Activated CD4-positive, alpha-beta T cell treated with anti-CD3 and anti-CD28 coated beads for 4 hours (primary cell): ENCODE measurements at places on chromosomes 3 and 15.

GRCh38 chr15:92818651-92819277 lies 81.4 kb upstream of the CHD2 start:
- no peak for DNase-seq

- no peak for DNase-seq
Observed at GRCh38 chr3:33749546-33750210, 31.6 kb upstream of the CLASP2 start.

DNA sequence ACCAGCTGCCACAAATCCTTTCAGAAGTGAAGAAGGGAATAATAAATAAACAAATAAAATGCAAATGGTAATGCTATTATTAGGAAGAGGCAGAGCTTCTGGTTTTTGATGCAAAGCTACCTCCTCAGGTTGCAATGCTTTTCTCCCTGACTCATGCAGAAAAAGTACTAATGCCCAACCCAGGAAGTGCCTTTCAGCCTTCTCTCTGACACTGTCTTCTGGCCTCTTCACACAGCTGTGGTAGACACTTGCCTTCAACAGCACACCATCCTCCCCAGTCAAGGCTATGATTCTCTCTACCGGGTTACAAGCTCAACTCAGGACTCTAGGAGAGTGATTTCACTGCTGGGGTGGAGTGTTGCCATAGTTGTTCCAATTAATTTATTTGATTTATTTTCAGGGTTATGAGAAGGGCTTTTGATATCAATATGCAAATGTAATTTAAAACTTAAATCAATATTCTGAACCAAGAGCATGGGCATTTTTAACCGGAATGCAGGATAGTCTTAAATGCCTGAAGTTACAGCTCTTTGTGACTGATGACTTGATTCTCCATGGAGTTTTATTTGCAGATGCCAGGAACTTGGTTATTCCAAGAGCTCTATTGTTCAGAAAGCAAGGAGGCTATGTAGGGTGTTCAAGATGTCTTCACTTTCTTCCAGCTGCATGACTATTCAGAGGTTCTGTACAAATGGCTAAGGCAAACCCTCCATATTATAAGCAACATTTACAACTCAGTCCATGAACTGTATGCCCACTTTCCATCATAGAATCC lies 27.1 kb upstream of the GALNT15 start:
- no peak for DNase-seq

- DNase-seq: no peak
Observed at GRCh38 chr15:81160312-81161159, 26.5 kb downstream of the CFAP161 start.

GRCh38 chr15:77025941-77026411 lies 31.1 kb downstream of the PSTPIP1 start:
- no peak for DNase-seq

DNA sequence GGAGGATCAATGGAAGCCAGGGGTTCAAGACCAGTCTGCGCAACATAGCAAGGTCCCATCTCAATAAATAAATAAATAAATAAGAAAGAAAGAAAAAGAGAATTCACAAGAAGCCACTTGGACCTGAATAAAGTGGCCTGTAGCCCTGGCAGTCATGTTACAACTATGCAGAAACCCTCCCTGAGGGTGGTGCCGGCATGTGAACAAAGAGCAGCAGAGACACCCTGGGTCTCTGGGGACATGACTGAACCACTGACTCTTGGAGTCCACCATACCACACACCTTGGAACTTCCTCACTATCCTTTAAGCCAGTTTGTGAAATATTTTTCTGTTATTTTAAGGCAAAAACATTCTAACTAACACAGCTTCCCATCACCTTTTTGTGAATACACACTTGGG lies 93.0 kb downstream of the MEIS2 start:
- DNase-seq: no peak

DNA sequence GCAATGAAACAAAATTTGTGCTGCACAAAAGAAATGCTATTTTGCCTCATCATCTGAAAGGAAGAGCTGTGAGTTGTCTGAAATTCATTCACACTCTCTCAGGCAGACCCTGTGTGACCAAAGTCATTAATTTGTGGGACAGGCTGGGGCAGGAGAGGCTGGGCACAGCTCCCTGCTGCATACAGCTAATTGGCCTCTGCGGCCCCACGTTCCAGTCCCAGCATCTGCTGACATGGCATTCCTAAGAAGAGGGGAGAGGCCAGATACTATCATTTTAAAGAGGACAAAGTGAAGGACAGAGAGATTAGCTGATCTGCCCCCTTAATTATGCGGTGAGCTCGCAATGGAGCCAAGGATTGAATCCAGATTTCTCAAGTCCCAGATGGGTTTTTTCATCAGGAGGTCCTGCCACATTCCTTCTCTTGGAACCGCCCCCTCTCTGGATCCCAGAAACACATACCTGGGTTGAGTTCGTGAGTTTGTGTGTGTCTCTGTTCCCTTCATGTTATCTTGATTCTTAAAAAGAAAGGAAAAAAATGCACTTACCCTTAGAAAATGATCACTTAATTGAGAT lies 25.1 kb downstream of the POLR2M start:
- DNase-seq: no peak

DNA sequence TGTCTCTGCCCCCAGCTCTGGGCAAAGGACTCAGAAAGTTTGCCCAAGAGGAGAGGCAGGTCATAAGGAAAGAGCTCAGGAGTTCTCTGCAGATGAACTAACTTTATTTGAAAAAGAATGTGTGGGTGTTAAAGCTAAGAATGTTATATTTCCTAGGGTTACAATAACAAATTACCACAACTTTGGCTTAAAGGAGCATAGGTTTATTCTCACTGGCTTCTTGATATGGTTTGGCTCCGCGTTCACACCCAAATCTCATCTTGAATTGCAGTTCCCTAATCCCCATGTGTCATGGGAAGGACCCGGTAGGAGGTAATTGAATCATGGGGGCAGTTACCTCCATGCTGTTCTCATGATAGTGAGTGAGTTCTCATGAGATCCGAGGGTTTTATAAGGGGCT lies 383.7 kb upstream of the CFAP20DC start:
- no peak for DNase-seq

DNA sequence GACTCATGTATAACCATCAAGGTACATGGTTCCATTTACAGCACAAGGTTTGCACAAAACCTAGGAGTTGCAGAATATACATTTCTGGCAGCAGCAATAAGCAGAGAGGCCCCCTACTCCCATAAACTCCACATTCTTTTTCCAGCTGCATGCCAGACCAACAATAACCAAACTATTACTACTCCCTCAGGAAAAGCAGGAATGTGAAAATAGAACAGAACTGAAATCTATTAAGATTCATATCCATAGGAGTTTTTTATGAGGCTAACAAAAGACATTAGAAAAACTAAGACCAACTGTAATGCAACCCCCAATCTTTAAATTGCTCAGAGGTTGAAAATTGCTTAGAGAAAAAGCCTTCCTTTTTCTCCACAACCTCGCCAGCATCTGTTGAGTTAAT lies 27.6 kb upstream of the TOP2B start:
- no peak for DNase-seq

DNA sequence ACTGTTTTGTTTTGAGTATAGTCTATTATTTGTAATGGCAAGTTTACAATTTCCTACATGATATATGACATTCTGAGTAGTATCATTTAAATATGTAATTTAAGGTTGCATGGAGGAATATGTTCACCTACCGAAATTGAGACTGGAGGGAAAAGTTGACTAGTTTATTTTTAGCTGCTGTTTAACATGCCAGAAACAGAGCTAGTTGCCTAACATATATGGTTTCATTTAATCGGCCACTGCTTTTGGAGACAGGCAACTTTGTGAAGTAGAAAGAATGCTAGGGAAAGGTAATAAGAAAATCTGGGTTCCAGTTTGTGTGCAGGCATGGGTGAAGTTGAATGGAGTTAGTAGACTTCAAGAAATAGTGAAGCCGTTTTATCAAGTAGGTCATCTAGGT lies 342.1 kb upstream of the CBLB start:
- no peak for DNase-seq

GRCh38 chr15:91308199-91308598 lies 208.1 kb downstream of the SV2B start:
- DNase-seq: no peak
